ENCODE measurements at places on chromosomes 7 and 10. TPM values are rescaled to one million over a fixed set of nuclear protein-coding genes. Genes with fewer than 3 reads are reported as not detected.

The NT5C2 gene
- 135 TPM for total RNA-seq

The ABCB1 gene
- total RNA-seq: 0.48 TPM

The SOSTDC1 gene
- total RNA-seq: 0.41 TPM

The CPA1 gene
- total RNA-seq: 23.7 TPM

The SFXN2 gene
- 33.9 TPM for total RNA-seq

The RAMP3 gene
- not detected for total RNA-seq

The TMEM213 gene
- total RNA-seq: not detected

The CPED1 gene
- 1.1 TPM for total RNA-seq

The CPN1 gene
- 4.5 TPM for total RNA-seq

The ALDH18A1 gene
- total RNA-seq: 139 TPM

The SLC26A5 gene
- total RNA-seq: not detected
